ENCODE measurements at places on chromosomes 13 and 19.

GRCh38 chr19:10888421-10888866, 17.1 kb downstream of the CARM1 start:
- no peak for DNase-seq

DNA sequence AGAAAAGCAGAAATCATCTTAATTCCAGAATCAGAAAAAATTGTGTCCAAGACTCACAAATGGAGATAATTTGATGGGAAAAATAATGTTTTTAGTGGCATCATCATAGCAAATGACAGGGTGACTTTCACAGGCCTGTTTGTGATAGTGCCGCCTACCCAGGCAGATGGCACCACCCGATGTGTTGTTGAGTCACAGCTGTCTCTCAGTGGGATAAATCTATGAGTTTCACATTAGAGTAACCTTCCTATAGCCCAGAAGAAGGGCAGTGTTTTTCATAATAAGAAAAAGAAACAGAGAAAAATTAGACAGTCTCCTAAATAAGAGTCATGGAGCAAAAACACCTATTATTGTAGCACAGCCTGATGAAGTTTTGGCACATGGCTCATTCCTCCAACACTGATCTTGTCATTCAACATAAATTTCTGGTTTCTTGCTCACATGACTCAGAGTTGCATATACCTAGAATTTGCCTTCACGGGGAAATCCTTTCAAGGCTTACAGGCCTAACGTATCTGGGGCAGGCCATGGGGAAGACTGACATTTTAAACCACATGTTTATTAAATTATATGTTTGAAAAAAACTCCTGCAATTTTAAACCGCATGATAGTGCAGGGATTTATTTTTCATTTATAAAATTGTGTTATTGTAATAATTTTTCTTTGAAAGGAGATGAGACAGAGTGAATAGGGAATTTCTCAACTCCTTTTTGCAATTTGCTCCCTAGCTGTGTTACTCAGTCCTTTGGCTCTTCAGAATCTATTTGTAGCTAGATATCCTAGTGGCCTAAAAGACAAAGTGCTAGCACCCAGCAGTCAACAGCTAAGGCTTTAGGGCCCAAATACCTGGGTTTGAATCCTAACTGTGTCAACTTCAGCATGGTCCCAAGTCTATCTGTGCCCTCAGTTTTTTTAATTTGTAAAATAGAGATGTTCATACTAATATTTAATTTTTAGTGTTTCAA, 393.7 kb downstream of the NDFIP2 start:
- DNase-seq, result no peak

DNA sequence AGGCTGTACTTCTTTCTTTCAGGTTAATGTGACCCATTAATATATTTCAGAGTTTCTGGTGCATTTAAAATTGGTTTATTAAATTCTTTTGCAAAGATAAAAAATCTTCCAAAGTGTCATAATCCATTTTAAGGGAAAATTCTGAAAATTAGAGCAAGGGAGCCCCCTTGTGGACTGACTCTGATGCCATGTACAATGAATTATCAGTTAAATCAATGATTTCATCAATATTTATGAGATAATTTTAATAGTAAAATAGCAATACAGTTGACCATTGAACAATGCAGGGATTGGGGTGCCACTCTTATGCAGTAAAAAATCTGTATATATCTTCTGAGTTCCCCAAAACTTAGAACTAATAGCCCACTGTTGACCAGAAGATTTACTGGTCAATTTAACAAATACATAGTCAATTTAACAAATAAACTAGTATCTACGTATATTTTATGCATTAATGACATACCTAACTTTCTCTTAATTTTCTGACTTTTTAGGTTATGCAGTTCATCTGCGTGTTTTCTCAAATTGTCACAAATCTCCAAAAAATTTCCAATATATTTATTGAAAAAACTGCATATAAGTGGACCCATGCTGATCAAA, 479.1 kb upstream of the MIR17HG start:
- no peak for DNase-seq

- no peak for DNase-seq
Measured at GRCh38 chr19:13155472-13156359, 5.5 kb downstream of the IER2 start.

- no peak for DNase-seq
Measured at GRCh38 chr19:54792814-54793213, 10.6 kb upstream of the KIR2DL4 start.

- DNase-seq, result no peak
Measured at GRCh38 chr13:53151336-53152056, 122.9 kb downstream of the OLFM4 start.

GRCh38 chr13:103236213-103236612, 170.0 kb upstream of the SLC10A2 start:
- no peak for DNase-seq

DNA sequence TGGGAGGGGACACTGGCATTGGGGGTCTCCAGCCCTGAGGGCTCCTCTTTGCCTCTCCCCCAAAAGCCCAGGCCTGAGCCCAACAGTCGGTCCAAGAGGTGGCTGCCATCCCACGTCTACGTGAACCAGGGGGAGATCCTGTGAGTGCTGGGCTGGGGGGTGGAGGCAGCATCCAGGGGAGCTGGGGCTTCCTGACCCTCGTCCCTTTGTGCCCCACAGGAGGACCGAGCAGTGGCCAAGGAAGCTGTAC, 6.8 kb downstream of the PTOV1 start:
- DNase-seq, result no peak

- no peak for DNase-seq
Measured at GRCh38 chr13:105655046-105655445, 880.4 kb downstream of the EFNB2 start.

GRCh38 chr13:36787181-36787580, 31.8 kb upstream of the RFXAP start:
- no peak for DNase-seq

GRCh38 chr13:107864543-107865317, 350.6 kb downstream of the LIG4 start:
- no peak for DNase-seq

DNA sequence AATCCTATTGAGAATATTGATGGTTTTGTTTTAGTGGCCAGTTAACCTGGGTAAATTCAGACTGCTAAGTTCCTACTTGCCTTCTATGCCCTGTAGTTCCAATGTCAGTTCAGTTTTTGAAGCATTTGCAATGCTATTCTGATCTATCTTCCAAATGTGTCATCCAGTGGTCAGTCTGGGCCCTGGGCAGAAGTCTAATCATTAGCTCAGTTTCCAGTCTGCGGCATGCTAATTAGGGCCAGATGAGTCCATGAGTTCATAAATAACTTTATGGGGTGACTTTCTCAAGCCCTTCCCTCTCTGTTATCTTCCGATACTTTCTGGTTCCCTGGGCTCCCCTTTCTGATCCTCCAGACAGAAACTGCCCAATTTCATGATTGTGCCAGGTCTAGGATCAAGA, 32.7 kb downstream of the FAM187B start:
- DNase-seq, result no peak

- DNase-seq, result no peak
Measured at GRCh38 chr19:18063463-18063862, 23.3 kb downstream of the IL12RB1 start.

DNA sequence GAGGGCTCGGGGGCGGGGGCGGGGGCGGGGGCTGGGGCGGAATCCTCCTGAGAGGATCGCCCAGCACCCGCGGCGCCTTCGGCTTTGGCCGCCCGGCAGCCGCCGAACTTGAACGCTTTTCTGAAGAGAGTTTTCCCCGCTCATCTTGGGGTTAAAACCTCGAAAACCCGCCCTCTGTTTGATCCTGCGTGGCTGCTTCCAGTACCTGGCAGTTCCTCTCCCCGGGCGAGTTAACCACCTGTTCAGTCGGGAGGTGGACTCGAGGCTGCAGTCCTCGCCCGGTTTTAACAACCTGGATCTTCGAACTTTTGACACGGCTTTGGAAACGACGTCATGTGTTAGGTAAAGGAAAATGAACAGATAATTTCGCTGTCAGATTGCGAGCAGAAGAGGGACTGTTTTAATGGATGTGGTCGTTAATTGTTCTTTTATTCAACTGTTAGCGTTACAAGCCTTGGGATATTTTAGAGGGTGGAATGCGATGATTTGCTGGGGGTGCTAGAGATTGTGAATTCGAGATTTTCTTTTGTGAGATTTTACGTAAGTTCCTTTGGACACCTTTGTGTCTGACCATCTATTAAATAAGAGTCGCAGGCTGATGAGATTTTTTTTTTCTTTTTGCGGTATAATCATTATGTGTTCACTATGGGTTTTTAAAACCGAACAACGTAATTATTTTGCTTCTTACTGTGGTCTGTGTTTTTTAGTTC, 1.0 kb downstream of the FNDC3A start:
- no peak for DNase-seq

GRCh38 chr19:7832009-7832408, 2.0 kb downstream of the EVI5L start:
- DNase-seq, result no peak

- peak; percentile 21 for DNase-seq
Measured at GRCh38 chr13:102870677-102871415, 25.0 kb downstream of the ERCC5 start.

GRCh38 chr19:33627962-33628839, 6.4 kb downstream of the CHST8 start:
- no peak for DNase-seq

DNA sequence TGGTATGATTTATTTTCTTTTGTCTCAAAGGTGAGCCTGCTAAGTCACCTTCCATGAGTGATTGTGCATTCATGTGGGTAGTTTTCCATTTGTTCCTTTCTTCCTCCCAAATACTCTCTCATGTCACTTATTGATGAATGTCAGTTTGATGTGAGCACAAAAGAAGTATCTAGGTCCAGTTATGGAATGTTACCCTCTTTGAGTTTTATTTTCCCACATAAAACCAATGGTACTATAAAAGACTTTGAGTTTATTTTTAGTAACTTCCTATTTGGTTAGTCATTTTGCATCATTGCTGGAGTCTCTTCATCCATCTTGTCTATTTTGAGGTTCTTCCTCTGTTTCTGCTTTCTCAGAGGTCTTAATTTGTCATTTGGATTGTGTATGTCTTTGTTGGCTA, 321.3 kb downstream of the GPC6 start:
- DNase-seq, result no peak

DNA sequence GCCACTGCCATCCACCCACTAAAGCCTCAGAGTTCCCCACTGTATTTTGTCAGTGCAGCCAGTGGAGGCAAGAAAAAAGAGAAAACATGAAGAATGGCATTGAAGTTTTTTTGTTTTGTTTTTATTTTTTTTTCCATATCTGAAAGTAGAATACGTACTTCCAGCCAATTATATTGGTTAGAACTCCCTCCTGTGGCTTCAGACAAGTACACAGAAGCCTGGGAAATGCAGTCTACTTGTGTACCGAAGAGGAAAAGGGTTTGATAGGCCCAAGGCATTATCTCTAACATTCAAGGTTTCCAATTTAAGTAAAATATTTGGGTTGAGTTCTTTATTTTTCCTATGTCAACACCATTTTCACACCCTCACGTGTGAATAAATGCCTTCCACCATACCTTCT, 696.2 kb upstream of the GPC6 start:
- DNase-seq, result no peak

- DNase-seq, result no peak
Measured at GRCh38 chr19:39481229-39481545, 549 bp downstream of the TIMM50 start.

DNA sequence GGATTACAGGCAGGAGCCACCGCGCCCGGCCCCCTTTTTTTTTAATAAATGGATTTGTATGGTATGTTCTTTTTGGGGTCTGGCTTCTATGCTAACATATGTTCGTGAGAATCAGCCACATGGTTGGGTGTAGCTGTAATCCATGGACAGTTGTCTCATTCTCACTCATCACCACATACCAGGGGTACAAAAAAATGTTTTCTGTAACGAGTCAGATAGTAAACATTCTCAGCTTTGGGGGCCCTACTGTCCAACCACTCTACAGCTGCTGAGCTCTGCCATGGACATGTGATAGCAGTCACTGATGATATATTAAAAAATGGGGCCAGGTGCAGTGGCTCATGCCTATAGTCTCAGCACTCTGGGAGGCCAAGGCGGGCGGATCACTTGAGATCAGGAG, 5.1 kb upstream of the RETN start:
- no peak for DNase-seq

DNA sequence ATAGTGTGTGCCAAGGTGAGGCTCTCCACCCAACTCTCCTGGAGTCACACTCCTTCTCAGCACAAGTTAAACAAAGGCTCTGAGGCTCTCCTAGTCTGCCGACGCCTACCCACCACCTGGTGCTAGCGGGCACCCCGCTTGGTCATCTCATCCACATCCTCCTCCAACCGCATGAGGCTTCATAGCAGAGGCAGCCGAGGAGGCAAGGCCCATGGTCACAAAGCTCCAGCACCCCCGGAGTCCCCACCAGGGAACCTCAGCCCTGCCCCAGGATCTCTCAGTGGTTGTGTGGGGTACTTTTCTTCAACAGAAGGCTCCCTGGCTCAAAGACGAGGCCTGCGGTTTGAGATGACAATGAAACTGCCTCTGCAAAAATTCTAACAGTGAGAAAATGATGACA, 43.0 kb downstream of the STK24 start:
- DNase-seq, result no peak

- no peak for DNase-seq
Measured at GRCh38 chr13:94233401-94233800, 246.1 kb downstream of the DCT start.

DNA sequence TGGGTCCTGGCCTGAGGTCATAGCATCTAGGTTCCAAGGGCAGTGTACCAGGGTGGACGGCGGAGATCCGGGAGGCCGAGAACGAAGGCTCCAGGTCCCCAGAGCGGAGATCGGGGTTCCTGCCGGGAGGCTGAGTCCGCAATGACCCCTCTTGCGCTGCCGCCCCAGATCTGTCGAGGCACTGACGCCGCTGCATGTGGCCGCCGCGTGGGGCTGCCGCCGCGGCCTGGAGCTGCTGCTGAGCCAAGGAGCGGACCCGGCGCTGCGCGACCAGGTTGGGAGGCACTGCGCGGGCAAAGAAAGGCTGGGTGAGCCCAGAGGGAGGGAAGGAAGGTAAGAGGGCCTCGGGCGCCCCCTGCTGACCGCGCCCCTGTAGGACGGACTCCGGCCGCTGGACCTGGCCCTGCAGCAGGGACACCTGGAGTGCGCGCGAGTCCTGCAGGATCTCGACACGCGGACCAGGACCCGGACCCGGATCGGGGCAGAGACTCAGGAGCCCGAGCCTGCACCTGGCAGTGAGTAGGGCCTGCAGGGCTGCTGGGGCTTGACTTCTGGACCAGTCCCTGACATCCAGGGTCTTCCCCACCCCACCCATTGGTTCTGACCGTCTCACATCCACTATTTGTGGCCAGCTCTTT, 906 bp downstream of the ANKLE1 start:
- peak; percentile 34 for DNase-seq

DNA sequence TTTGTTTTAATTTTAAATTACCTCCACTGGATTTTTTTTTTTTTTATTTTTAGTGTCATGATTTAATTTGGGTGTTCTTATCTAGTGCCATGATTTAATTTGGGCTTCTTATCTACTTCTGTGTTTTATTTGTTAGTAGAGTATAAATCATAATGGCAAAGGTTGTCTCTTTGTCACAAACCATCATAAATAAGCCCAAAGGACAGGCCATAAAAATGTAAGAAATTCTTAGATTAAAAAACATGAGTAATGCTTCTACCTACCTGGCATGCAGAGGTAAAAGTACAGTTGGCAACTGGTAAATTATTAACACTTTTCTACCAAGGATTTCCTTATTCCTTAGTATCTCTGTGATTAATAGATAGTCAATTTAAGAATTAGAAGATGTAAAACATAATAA, 55.2 kb downstream of the ERCC5 start:
- no peak for DNase-seq

- no peak for DNase-seq
Measured at GRCh38 chr13:96081888-96082287, 8.0 kb upstream of the HS6ST3 start.

GRCh38 chr13:59673286-59673685, 490.4 kb downstream of the DIAPH3 start:
- DNase-seq, result no peak
